ENCODE measurements at places on chromosomes 16 and 17. TPM values are rescaled to one million over a fixed set of nuclear protein-coding genes. Genes with fewer than 3 reads are reported as not detected.

The GPR139 gene
- not detected for total RNA-seq

The CLDN7 gene
- 52.9 TPM for total RNA-seq

- no peak for DNase-seq
These were observed 73.7 kb downstream of the ZFHX3 start for GRCh38 chr16:72974142-72974769.

GRCh38 chr17:43905400-43905984 lies 1.8 kb downstream of the MPP2 start:
- DNase-seq, result no peak

- peak; percentile 37 for DNase-seq
These were observed 14.0 kb upstream of the BAIAP2 start for GRCh38 chr17:81020767-81021497.

DNA sequence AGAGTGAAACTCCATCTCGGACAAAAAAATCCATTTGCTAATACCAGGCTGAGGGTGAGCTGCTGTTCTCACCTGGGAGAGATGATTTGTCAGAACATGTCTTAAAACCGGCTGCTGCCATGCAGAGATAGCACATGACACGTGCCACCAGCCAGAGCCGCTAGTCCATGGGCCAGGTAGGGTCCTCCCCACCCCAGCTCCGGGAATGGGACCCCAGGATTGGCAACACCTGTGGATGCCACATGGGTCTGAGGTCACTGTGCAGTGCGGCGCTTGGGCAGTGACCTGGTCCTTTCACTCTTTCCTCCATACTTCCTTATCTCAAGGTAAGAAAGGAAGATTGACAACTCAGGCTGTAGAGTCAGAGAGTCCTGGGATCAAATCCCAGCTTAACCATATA lies 393.3 kb upstream of the TNRC6C start:
- peak; percentile 41 for DNase-seq

GRCh38 chr17:10879190-10879836 lies 41.4 kb upstream of the PIRT start:
- DNase-seq, result peak; percentile 12
